ENCODE measurements at places on chromosomes 11 and 22. TPM values are rescaled to one million over a fixed set of nuclear protein-coding genes. Genes with fewer than 3 reads are reported as not detected.

The OR5A1 gene
- not detected for total RNA-seq

The SMTNL1 gene
- not detected for total RNA-seq

The ATP6V1E1 gene
- 158 TPM for total RNA-seq

The ARFIP2 gene
- total RNA-seq = 46.2 TPM

The LRP4 gene
- total RNA-seq = 17.7 TPM

The HPX gene
- 2.8 TPM for total RNA-seq

The KCNQ1OT1 gene
- total RNA-seq = 6.8 TPM

The IL10RA gene
- 6.3 TPM for total RNA-seq

The OR56A4 gene
- not detected for total RNA-seq

The ZNF70 gene
- total RNA-seq = 5.8 TPM

The PYGM gene
- total RNA-seq = 9.7 TPM

The RTN4RL2 gene
- 0.72 TPM for total RNA-seq

The EFCAB6 gene
- total RNA-seq = 9.1 TPM

The OR10G7 gene
- total RNA-seq = not detected

The CRYBA4 gene
- not detected for total RNA-seq

The STK33 gene
- total RNA-seq = 23.2 TPM

The CABP4 gene
- 0.39 TPM for total RNA-seq

The POU2AF1 gene
- total RNA-seq = 4.5 TPM

The LTBP3 gene
- 47.5 TPM for total RNA-seq
